Activated CD4-positive, alpha-beta T cell treated with anti-CD3 and anti-CD28 coated beads, Interleukin-2, amount 10 ng/mL, durations not matched to agents 24 days and 14 days (primary cell): ENCODE measurements at places on chromosomes 1 and 21.
A peak's percentile ranks its signal among the peaks of the same experiment; 100 is the strongest.

DNA sequence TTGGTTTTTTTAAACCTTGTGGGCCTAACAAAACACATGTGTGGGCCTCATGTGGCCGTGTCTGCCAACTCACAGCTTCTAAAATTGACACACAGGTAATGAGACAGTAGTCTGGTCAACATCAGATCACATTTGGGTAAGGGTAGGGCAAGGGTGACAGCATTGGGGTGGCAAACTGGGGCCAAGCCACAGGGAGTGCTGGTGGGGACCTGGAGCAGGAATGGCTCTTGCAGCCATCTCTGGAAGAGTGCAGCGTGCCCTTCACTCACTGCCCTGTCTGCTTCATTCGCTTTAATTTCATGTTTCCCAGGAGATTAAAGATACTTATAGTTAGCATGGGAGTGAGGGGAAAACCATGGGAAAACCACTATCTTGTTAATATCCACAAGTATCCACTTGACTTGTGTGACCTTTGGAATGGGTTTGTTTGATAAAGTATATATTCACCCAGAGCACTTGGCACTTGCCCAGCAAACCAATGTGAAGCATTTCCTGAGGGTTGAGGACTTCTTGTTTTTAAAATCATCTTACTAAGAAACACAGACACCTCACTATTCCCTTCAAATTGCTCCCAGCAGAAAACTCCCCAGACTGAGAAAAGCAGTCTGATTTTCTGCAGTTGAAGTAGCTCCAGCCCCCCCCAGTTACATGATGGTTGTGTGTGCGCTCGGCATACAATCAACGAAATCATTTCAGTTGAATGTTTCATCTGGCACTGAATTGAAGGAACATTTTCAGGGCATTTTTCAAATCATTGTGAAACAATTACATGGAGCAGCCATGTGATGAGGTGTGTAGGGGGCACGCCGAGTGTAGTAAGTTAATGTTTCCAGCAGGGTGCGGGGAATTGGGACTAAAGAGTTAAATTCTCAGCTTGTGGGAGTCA is 175.7 kb downstream of the VPS13D start:
- no peak for DNase-seq

GRCh38 chr1:199218065-199218464 is 579.2 kb downstream of the PTPRC start:
- no peak for DNase-seq

GRCh38 chr1:78682496-78682895 is 32.9 kb downstream of the IFI44 start:
- DNase-seq = no peak

GRCh38 chr1:115929881-115930280 is 46.4 kb upstream of the SLC22A15 start:
- no peak for DNase-seq

GRCh38 chr1:15020943-15021745 is 132.4 kb upstream of the TMEM51 start:
- DNase-seq = no peak

GRCh38 chr1:58813361-58813760 is 29.5 kb upstream of the JUN start:
- DNase-seq = no peak

DNA sequence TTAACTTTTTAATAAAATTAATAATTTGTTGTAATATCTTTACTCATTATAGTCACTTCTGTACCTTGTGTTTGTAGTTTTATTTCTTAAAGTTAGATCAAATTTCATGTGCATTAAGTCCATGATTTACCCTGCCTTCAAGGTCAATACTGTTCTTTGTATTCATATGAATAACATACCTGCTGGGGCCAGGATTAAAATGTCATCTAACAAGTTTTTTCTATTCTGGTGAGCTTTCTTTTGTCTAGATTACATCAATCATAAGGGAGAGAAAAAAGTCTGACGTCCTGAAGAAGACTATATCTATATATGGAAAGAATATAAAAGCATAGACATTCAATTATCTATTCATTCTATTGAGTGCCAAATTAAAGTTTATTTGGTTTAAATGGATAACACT is 232.6 kb downstream of the COL11A1 start:
- DNase-seq = no peak

DNA sequence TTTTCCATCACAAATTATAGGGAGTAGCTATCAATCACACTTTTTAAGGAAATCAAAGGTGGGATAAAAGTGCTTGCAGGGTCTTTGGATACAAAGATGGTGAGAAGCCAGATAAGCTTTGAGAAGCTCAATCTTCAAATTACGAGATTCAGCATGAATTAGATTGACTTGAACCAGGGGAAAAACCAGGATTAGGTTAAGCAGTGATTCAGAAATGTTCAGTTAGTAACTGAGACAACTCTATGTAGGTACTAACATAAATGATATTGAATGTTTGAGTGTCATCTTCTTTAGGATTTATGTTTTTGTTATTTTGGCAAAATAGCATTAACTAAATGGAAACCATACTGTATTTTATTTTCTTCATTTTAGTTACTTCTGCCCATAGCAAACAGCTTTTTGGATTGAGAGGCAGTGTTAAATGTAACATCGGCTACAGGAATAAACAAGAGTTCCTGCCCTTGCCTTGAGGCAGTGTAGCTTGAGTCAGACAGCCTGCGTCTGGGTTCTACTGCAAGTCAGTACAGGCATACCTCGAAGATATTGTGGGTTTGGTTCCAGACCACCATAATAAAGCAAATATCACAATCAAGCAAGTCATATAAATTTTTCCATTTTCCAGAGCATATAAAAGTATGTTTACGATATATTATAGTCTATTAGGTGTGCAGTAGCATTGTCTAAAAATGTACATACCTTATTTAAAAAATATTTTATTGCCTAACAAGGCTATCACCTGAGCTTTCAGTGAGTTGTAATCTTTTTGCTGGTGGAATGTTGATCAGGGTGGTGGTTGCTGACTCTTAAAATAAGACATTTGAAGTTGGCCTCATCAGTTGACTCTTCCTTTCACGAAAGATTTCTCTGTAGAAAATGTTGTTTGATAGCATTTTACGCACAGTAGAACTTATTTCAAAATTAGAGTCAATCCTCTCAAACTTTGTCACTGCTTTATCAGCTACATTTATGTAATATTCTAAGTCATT is 36.9 kb upstream of the BACH1 start:
- DNase-seq = no peak

DNA sequence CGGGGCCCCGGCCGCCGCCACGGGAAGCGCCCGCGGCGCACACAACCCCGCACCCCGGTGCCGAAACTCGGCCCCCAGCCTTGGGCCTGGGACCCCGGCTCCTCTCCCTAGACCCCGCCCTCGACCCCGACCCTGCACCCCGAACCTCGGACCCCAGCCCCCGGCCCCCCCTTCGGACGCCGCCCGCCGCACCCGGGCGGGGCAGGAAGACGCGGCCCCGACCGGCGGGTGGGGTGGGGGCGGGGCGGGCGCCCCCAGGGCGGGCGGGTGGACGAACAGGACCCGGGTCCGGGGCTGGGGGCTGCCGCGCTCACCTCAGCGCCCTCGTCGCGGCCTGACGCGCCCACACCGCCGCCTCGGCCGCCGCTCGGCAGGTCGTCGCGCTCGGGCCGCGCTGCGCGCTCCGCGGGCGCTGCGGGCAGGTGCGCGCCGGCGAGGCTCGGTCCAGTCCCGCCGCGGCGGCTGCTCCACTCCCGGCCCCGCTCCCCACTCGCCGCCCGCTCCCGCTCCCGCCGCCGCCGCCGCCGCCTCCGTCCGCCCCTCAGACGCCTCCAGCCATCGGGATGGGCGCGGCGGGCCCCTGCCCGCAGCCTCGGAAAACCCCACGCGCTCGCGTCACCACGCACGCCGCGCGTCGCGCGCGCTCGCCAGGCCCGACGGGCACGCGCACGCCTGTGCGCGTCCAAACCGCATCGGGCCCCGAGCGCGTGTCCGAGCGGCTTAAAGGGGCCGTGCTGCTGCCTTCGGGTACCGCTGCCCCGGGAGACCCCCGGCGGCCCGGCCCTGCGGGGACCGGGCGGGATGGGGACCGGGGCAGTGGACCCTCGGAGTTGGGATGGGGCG is at the start of gene GNB1:
GNB1 (minus strand) TSS at position 582 of the 843 bp plus-strand sequence. CDS start 65,634 bp downstream, outside the sequence.
- peak; percentile 98 for DNase-seq

- DNase-seq = peak; percentile 94
Measured at GRCh38 chr1:1019122-1019999, 559 bp upstream of the AGRN start.

GRCh38 chr1:197951089-197951488 is 33.9 kb downstream of the LHX9 start:
- no peak for DNase-seq

DNA sequence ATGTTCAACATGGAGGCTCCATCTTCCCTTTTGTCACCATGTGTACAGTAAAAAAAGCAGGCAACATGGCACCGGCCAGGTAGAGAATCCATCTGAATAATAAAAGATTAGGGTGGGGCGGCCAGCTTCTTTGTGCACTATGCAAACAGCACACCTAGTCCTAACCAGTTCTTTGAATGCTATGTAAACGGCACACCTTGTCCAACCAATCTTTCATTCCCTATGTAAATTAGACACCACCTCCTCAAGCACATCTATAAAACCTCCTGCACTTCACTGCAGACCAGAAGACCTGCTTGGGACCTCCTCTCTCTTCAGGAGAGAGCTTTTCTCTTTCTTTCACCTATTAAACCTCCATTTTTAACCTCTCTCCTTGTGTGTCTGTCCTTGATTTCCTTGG is 28.2 kb downstream of the TFB2M start:
- DNase-seq = no peak

DNA sequence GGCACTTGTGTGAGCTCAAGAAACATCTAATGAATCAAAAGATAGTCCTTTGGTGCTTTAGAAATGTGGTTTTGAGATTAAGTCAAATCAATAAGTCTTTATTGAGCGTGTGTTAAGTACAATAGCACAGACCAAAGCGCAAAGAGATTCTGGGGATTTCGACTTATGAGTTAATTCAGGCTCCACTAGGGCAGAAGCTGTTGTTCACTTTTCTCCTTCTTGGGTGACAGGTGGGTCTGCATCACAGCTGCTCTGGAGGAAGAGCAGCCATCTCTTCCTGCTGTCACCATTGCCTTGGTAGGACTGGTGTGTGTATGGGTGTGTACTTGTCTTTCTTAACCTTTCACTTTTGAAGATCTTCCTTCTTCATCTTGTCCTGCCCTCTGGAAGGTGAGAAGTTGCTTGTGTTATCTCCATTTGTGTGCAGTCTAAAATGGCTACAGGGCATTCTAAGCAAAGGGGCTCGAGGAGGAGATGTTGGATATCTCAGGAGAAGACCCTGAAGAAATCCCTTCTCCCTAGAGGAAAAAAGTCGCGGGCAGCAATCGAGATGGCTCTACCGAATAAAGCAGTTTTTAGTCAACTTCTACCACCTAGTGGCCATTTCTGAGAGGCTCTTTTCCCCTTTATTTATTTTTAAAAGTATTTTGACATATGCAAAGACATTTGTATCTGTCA is 22.9 kb upstream of the DISC1 start:
- DNase-seq = peak; percentile 84

DNA sequence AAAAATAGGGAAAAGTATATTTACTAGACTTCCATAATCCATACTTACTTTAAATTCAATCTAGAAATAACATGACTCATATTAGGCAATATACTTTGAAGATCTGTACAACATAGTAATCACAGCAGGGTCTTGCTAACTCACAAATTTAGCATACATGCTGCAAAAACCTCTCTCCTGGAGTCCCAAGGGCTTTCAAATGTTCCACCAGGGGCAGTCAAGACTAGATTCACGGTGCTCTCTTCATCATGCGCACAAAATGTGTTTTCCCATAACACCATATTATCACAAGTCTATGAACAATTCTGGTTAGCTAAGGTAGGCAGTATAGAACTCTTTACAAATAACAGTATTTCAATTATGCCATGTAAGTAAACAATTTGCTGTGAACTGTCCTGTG is 45.8 kb downstream of the SSX2IP start:
- peak; percentile 47 for DNase-seq

DNA sequence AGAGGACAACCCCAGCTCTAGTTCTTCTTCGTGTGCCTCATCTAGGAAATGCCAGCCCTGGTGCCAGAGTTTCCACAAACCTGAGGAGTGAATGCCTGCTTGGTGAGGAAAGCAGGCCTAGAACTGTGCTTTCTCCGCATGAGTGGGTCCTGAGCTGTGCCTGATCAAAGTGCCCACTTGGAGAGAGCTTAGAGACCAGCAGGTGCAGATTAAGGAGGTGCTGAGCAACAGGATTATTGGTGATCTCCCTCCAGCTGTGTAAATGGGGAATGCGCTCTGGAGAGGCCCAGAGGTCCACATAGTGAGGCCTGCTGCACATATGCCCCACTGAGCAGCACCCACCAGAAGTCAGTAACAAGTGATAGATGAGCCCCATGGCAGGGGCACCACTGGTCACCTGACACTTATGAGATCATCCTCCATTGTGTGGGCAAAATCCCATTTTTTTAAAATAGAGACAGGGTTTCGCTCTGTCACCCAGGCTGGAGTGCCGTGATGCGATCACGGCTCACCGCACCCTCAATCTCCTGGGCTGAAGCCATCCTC is 127.2 kb upstream of the ZC3H12A start:
- no peak for DNase-seq

DNA sequence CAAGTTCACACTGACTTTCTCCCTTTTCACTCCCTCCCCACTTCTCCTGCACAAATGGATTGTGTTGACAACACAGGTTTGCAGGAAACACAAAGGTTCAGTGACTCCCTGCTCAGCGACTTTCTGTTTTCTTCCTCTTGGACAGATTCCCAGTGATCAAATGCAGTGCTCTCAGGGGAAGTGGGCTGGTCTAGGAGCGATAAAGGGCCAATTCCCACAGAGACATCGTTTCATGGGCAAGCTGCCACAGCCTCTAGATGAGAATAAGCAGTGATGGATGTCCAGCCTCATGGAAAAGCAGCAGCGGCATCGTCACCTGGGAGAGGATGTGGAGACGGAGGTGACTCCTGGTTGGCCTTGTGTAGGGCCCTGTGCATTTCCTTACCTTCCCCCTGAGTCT is 30.6 kb downstream of the FYB2 start:
- no peak for DNase-seq

DNA sequence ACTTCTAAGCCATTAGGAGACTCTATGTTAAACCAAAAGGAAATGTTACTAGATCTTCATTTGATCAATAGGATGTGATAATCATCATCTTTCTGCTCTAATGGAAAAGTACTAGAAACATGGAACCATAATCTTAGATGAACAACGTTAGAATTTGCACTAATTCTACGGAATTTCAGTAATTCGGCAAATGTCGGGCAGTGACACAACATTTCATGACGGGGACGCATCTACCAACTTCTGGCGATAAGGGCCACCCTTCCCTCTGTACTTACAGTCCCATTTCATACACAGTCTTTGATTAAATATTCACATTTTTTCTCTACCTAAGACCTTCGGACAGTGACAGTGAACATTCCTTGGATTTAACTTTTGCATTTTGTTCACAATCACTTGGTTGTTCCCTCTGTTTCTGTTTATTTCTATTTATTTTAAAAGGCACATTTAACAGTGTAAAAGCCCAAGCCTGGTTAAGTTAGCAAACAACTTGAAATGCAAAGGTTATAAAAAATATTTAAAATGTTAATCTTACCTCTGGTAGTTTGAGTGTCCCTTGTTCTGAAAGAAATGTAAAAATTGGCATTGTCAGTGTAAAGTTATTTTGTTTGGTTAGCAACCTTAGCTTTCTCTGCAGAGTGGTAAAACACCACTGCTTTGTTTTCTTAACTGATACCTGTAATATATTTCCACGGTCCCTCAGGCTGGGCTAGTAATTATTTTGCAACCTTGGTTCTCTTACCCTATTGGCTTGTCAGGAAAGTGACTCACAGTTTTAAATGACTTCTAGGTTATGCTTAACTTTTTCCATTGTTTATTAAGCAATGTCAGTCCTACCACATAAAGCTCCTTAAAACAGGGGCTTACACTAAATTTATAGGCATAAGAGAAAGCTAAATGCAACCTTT is 276.9 kb downstream of the VAV3 start:
- no peak for DNase-seq

GRCh38 chr1:199751506-199751905 is 276.0 kb upstream of the NR5A2 start:
- DNase-seq = no peak
